ENCODE measurements at places on chromosomes 3 and 15.

GRCh38 chr3:108883373-108883772, 60.8 kb downstream of the TRAT1 start:
- no peak for DNase-seq

- DNase-seq: no peak
Observed at GRCh38 chr3:189967254-189967865, 153.3 kb downstream of the P3H2 start.

GRCh38 chr3:187288131-187288854, 3.2 kb downstream of the MASP1 start:
- DNase-seq: no peak

GRCh38 chr15:47768735-47769134, 51.4 kb downstream of the SEMA6D start:
- no peak for DNase-seq

DNA sequence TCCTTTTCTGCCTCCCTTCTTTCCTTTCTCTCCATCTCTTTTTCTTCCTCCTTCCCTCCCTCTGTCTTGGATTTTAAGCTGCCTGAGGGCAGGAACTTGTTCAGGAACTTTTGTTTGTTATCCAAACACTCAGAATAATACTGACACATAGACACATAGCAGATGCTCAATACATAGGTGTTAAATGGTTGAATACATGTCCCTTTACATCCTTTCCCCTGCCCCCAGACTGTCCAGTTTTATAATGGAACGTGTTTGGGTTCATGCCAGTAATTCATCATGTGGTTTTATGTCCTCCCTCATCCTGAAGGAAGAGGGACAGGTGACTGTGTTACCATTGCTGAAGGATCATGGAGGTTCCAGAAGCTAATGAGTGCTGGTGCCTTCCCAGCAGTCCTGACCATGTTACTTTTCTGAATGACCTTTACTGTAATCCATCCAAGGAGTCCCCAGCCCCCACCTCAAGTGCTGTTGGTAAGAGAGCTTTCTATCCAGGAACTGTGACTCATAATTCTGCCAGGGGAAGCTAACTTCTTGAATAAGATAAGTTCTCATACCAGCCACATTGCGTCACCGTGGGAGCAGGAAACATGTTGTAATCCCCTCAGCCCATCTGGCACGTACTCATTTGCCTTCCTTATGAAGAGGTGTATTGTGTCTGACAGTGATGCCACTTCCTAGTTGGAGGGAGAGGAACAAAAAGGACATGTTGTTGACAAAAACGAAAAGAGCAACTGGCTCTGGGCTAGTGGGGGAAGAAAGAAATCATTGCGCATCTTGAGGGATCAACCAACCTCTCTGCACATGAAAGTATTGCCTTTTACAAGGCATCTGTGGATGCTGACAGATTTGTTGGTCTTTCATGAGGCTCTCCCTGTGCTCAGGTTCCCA, 52.4 kb downstream of the IL1RAP start:
- peak; percentile 26 for DNase-seq

GRCh38 chr15:31799319-31799714, 231.0 kb upstream of the CHRNA7 start:
- DNase-seq: no peak

GRCh38 chr15:52208306-52208946, 17.2 kb upstream of the GNB5 start:
- DNase-seq: no peak

GRCh38 chr3:155805204-155805801, 775 bp downstream of the C3orf33 start:
- DNase-seq: no peak

GRCh38 chr3:98588065-98588464, 5.3 kb downstream of the CPOX start:
- no peak for DNase-seq

GRCh38 chr15:43514241-43515057, 3.0 kb upstream of the MAP1A start:
- DNase-seq: peak; percentile 73

DNA sequence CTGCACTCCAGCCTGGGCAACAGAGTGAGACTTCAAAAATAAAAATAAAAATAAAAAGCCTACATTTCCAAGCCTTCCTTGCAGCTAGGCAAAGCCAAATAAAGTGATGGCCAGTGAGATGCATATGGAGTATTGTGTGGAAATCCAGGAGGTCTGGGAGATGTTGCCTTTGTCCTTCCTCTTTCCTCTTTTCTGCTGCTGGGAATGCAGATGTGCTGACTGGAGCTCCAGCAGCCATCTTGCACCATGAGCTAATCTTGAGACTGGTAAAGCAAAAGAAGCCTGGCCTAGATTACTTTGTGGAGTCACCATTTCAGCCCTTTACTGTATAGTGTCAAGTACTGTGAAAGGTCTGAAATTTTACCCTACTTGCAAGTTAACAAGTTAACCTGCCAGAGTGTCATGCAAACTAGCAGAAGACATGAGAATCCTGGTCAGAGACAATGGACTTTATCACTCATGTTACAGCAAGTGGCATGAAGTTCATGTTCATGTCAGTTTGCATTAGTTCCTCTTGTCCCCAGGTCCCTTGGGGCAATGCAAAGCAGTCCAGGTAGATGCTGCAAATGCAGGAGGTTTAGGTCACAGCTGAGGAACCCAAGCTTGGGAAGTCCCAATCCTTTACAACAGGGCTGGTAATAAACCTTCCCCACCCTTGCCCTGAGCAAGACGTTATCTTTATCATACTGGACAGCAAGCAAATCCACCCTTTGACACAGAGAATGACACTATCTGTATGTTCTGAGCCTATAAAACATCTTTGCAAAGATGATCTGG, 103.1 kb downstream of the TLE3 start:
- DNase-seq: no peak

GRCh38 chr3:149198611-149199010, 23.0 kb downstream of the CP start:
- no peak for DNase-seq

DNA sequence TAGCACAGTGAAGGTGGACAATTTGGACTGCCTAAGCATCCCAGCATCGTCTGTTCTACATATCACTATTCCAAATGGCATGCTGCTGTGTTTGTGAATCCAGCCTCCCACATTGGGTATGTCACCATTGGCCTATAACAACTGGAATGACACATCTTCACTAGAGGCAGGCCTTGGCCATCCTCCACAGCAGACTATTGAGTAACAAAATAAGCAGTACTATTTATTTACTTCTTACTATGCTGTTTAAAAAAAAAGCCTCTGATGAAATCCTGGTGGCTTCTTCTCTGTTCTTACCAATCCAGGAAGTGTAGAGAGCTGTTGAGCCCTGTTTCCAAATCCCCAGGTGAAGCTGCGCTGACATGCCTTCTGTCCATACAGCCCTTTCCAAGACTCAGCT, 30.6 kb upstream of the CERS3 start:
- DNase-seq: no peak

GRCh38 chr15:26451995-26452394, 320.9 kb downstream of the GABRB3 start:
- DNase-seq: no peak

DNA sequence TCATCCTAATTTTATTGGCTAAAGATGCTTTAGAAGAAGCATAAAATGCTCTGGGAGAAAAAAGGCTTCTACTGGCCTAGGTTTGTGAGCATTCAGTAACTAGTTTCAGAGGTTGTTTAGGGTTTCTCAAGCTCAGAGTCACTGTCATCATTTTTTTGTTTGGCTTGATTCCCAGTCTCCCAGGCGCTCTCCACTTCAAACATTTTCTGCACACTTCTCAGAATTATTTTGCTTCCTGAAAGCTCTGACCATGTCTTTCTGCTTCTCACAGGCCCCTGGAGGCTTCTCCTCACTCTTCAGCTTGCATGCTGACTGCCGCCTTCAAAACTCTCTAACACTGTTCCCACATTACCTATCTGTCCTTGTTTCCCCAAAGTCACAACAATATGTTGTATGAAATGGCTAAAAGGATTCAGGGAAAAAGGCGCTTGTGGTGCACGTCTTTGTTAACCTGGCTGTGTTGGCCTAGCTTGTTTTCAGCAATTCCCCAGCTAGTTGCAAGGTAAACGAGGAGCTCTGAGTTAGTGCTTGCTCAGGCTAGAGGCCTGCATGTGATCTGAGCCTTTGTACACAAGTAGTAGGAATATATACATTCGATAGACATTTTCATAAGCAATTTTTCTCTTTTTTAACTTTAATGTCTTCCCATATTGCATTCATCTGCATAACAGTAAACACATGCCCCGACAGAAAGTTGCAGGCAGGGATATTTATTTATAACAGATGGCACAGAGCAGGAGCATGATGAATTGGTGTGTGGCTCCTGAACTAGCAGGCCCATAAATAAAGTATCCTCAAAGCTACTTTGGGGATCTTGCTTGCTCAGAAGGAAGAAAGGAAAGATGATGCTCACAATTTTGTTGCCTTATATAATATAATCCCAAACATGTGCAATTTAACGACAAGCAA, 129.2 kb upstream of the DPH6 start:
- DNase-seq: no peak

GRCh38 chr3:4814305-4814903, 164.8 kb upstream of the BHLHE40 start:
- DNase-seq: no peak

DNA sequence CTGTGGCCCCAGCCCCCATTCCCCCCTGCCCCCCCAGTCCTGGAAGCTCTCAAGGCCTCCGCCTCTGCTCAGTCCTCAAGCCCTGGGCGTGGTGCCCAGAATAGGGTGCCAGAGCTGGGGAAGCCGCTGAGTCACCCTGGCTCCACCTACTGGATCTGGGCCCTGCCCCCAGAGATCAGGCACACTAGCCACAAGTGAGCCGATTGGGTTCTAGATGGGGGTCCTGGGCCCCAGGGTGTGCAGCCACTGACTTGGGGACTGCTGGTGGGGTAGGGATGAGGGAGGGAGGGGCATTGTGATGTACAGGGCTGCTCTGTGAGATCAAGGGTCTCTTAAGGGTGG, 5.7 kb downstream of the EIF4G1 start:
- no peak for DNase-seq

DNA sequence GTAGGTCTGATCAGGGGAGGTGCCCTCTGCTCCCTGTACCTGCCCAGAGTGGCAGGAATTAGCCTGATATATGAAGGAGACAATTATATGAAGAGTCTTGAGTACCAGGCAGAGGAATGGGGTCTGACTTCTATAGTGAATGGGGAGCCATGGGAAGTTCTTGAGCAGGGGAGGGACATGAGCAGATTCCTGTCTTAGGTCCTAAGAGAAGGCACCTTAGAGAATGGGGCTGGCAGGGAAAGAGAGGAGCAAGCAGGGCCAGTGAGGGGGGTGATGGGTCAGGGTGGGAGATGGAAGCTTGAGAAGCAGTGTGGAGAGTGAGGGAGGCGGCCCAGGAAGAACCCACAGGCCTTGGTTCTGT, 12.4 kb downstream of the CD276 start:
- no peak for DNase-seq

DNA sequence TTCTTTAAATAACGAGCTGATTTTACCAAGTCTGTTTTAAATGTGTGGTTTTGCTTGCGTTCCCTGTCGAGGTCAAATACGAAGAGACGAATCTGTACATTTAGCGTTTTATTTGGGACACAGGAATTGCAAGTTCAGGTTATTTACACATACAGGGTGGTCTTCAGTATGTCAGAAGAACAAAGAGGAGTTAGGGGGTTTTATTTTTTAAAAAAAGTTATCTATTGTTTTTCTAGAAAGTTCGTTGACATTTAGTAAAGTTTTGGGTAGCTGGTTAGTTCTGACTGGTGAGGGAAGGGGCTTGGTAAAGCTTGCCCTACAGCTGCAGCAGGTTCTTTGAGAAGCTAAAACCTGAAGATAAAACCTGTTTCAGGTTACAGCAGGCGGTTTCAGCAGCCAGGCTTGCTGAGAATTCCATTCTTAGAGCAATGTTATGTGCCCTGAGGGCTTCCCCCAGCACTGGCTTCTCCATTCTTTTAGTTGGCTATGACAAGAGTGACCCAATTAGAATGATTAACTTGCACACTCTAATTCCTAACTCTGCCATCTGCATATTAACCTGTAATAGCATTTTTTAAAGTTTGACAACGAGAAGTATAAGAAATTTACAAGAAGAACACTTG, 815 bp upstream of the ZNF280D start:
- DNase-seq: no peak

Measured in forelimb muscle (tissue), 1 donor.